Stimulated activated CD4-positive, alpha-beta T cell treated with anti-CD3 and anti-CD28 coated beads, TNF-alpha, amount 100 ng/mL, for 4 hours (primary cell): ENCODE measurements at places on chromosomes 2 and 18.

DNA sequence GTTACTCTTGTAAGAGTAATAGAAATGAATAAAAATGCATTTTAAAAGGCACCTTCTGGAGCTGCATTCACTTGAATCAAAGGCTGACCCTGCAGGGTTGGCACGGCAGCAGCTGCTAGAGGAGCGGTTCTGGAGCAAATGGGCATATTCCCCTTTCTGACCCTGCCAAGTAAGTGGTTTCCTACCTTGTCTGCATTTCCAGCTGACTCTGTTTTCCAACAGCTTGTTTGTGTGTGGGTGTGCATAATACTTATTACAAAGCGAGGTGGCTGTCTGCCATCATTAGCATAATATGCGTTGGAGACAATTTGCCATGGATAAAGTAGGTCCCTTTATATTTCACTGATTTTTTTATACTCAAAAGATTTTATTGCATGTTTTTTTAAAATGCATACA lies 21.3 kb upstream of the TTN start:
- no peak for DNase-seq

DNA sequence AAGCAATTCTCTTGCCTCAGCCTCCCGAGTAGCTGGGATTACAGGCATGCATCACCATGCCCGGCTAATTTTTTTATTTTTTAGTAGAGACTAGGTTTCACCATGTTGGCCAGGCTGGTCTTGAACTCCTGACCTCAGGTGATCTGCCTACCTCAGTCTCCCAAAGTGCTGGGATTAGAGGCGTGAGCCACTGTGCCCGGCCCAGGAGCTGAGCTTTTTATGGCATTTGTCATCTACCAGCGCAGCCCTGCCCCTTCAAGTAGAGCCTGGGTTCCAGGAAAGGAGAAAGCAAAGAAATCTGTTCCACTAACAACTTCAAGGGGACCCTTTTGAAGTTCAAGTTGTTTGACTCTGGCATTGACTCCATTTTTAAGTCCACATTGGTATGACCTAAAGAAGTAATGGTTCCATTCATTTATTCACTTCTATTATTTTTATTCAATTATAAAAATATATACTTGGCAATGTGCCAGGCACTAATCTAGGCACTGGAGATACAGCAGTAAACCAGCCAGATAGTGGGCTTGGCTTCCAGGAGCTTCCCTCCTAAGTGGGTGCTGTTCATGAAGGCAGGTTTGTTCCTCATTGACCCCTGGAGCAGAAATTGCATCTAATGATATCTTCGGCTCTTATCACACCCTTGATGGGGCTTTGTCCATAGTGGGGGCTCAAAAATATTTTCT lies 8.0 kb upstream of the SFTPB start:
- DNase-seq: no peak

DNA sequence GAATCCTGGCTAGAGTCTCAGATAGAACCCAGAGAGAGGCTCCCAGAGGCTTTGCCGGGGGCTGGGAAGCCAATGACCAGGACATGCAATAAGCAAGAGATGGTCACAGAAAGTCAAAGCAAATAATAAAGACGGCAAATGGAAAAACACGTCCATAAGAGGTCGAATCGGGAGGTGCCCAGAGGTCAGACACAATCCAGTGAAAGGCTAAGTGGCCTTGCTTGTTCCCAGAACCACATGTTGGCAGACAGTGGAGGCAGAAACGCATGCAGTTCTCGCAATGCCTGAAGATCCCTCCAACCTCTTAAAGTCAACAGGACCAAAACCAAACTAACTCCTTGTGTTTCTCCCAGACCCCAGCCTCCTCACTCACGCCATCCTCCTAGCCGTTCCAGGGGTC lies 3.0 kb downstream of the CYB5A start:
- DNase-seq: no peak

DNA sequence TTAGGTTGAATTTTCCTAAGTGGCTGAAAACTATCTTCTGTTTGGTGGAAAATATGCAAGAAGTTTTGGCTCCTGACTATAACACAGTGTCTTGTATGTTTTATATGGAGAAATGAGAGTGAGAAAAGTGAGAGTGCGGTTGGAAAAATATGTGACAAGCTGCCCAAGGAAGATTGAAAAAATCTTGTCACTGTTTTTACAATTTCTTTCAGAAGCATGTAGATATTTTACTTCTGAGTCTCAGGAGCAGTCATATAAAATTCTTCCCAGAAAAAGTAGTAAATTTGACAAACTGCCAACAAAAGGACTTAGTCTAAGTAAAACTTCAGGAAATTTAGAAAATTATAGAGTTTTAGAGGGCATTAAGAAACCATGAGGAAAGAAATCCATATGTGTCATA lies 19.4 kb upstream of the RMND5A start:
- no peak for DNase-seq

GRCh38 chr2:62505750-62506420 lies at the start of gene TMEM17:
TSS of gene TMEM17 (minus strand) at chr2:62506195. CDS start at chr2:62506129, 66 bp downstream.
- peak; percentile 4 for DNase-seq

DNA sequence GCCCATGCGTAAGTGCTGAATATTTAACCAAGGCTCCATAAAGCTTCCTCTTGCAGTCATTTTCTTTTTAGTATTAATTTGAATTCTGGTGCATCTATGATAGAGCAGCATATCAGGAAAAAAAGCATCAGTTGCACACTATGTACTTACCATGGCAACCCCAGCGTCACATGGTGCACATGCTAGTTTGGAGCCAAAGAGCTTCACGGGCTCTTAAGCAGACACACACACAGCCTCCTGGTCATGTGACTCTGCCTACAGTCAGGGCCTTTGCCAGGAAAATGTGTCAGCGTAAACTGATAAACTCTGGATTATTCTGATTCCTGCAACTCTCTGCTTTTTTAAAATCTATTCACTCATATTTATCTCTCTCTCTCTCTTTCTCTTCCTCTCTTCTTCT lies 30.2 kb downstream of the NYAP2 start:
- DNase-seq: no peak
